ENCODE measurements at places on chromosomes 7 and 10.
A peak's percentile ranks its signal among the peaks of the same experiment; 100 is the strongest.

- no peak for DNase-seq
These were observed 3.6 kb upstream of the CDH23 start for GRCh38 chr10:71392791-71393781.

DNA sequence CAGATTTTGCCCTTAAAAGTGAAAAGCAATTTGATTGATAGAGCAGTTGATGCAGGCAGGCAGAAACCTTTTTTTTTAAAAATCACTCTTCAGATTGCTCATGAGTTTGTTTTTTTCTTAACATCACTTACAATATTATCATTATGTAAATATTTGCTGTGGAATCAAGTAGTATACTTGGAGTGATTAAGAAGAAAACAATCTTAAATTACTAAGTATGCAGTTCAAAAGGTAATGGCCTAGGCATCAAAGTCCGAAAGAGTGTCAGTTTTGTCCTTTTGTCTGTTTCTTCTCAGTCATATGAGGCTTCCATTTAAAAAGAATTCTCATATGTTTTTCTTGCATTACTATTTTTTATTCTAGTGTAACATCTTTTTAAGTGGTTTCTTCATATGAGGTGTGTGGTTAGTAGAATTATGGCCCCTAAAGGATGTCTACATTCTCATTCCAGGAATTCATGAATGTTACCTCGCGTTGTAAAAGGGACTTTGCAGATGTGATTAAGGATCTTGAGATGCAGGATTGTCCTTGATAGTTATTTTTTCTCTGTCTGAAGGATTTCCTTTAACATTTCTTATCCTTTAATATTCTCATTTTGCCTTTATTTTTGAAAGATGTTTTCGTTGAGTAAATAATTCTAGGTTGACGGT, 44.0 kb downstream of the BICC1 start:
- no peak for DNase-seq

DNA sequence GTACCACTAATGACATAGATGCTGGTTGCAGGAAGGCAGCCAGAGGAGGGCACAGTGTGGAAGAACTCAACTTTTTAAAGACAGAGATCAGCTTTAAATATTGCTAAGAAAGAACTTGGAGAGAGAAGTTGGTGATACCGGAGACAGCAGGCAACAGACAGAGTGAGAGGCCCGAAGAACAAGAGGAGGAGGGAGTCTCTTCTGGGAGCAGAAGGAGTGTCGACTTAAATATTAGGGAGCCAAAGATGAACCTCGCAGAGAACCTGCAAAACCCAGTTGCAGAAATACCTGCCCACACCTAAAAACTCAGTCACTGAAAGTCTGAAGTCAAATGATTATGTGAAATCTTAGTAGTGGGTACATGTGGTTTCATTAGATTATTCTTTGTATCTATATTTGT, 3.4 kb upstream of the WDR86 start:
- no peak for DNase-seq

DNA sequence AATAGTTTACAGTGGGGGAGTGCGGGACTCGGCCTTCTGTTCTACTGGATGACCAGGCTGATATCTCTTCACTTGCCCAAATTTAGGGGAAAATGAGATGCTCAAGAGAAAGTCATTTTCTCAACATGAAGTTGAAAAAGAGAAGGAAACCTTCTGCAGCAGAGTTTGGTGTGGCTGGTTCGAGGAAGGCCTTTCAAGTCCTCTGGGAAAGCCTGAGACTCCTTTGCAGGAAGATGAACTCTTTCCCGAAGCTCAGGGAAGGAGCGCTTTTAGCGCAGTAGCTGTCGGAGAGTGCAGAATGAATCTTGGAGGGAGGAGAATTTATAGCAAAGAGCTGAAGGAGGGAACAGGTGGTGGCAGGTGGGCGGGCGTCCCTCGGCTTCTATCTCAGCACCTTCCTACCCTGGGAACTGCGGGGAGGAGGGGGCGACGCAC, at the start of gene ATOH7:
Gene ATOH7, minus strand, starts transcription at position 297 of the 435 bp plus-strand sequence. CDS start 436 bp downstream, outside the sequence.
- no peak for DNase-seq

DNA sequence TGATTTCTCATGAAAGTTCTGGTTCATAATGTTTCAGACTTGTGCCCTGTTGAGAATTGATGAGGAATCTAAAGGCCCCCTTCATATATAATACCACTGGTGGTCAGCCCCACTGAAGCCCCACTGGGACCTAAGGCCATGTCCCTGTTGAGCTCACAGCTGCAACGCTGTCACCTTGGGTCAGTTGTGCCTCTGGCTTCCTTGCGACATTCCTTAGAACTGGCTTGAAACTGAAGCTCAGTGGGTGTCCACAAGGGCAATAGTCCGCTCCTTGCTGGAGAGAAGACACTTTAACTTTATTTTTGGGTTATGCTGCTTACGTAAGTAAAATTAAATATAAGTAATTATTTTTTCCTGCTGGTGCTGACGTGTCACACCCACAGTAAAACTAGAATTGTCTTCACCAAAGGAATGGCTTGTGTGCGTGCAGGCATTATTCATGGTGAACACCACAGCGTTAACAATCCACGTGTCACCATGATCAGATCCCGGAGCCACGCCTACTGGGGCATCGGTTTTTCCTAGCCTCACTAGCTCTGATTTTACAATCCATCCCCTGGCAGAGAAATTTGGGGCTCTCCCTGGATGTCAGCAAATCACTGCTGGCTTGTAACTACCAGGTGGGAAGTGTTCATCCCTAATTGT, 66.5 kb downstream of the BICC1 start:
- no peak for DNase-seq

DNA sequence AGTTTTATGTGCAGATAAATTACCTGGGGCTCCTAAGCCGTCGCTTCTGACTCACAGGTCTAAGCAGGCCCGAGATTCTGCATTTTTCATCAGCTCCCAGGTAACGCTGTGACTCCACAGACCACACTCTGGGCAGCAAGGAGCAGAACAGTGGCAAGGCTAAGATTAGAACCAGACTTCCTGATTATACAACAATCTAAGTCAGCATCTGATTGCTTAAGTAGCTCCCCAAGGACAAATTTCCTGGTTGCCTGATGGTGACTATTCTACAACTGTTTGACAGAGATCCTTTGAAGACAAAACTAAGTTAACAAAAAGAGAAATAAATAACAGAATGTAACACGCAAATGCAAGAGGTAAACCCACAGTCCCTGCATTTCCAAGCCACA, 69.0 kb downstream of the CREB3L2 start:
- DNase-seq, result no peak

DNA sequence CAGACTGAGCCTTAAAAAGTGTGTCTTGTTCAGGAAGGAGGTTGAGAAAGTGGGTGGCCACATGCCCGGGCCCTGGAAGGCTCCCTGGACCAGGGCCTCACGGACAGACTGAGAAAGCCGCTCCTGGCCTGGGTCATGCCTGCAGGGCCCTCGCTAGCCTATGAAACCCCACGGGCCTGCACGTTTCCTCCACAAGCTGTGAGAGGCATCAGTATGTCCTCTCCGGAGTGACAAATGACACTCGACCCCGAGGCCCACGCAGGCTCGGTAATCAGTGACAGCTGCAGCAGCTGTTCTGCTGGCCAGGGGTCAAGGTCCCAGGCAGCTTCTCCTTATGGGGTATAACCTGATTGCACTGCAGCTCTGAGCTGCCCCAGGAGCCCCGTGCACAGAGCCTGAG, 47.6 kb downstream of the ASB13 start:
- DNase-seq, result no peak

DNA sequence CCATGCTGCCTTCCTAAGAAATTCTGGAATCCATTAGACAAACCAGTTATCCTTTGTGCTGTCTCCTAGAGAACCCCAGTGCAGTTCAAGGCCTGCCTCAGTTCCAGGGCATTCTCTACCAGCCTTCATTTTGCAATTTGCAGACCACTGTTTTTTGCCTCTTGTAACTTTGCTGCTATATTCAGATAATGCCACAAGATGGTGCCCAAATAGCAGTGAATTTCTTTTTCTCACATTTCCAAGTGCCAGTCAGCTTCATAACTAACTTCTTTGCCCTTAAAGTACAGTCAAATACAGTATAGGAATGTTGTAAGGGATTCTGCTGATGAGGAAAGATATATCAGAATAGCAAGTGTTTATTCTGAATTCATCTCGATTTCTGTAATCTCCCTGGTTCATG, 25.2 kb downstream of the LOXL4 start:
- DNase-seq, result no peak

GRCh38 chr10:66746246-66746645, 179.6 kb upstream of the LRRTM3 start:
- DNase-seq, result no peak

GRCh38 chr10:59903871-59904270, 2.5 kb downstream of the CCDC6 start:
- no peak for DNase-seq

- DNase-seq, result no peak
These were observed 911 bp upstream of the HNRNPH3 start for GRCh38 chr10:68330852-68331454.

- no peak for DNase-seq
These were observed 108.5 kb upstream of the ANLN start for GRCh38 chr7:36280840-36281812.

- no peak for DNase-seq
These were observed 568.3 kb downstream of the INHBA start for GRCh38 chr7:41134300-41135255.

DNA sequence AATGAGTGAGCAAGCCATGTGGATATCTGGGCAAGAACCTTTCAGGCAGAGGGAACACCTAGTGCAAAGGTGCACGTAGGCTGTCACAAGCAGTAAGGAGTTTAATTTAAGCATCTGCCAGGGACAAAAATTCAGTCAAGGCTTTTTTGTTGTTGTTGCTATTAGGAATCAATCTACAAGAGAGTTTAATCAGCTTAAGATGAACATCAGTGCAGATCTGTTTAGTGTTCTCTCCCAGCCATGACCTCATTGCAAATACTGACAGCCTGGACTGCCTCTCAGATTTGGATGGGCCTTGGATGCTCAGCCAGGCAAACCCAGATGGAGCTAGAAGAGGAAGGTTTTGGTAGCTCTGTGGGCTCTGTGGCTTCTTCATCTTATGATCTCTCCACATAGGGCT, 3.3 kb upstream of the GLCCI1 start:
- no peak for DNase-seq

DNA sequence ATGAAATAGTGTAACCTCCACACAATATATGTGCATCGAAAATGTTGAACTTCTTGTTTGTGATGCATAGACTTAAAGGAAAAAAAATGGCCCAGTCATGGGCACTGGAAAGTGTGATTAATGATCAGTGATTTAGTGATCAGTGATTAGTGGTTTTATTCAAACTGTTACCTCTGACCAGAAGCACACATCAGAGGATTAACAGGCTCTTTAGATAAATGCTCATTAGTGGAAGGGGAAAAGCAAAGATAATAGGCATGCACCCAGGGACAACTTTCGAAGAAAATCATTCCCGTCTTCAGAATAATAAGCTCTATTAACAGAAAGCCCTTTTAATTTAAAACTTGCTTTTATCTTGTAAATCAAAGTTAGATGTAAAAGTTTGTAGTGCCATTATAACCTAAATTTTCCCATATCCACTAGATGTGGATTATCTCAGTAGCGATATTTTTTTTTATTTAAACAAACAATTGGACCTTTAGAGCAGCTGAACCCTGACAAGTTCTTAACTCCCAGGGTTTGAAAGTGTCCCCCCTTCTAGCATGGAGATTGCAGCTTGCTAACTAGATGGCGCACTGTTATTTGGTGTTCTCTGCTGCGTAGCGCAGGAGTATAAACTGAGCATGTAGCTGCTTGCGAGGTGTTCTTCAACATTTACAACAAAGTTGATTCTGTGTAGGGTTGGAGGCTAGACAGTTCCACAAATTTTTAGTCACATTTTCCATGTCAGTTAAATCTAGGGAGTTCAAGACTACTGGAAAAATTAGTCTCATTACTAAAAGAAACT, at the start of gene CREB5:
Gene CREB5, plus strand, starts transcription at position 643 of the 787 bp plus-strand sequence. CDS start 397 bp downstream, outside the sequence.
- no peak for DNase-seq

GRCh38 chr10:126063353-126063791, 167.0 kb downstream of the FANK1 start:
- DNase-seq, result peak; percentile 73

DNA sequence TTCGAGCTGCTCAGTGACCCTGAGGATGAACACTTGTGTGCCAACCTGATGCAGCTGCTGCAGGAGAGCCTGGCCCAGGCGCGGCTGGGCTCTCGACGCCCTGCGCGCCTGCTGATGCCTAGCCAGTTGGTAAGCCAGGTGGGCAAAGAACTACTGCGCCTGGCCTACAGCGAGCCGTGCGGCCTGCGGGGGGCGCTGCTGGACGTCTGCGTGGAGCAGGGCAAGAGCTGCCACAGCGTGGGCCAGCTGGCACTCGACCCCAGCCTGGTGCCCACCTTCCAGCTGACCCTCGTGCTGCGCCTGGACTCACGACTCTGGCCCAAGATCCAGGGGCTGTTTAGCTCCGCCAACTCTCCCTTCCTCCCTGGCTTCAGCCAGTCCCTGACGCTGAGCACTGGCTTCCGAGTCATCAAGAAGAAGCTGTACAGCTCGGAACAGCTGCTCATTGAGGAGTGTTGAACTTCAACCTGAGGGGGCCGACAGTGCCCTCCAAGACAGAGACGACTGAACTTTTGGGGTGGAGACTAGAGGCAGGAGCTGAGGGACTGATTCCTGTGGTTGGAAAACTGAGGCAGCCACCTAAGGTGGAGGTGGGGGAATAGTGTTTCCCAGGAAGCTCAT, 1.1 kb downstream of the DDIT4 start:
- DNase-seq, result no peak

- no peak for DNase-seq
These were observed 9.2 kb downstream of the NDUFA5 start for GRCh38 chr7:123548406-123548805.

GRCh38 chr10:19788075-19788686, 28.1 kb upstream of the PLXDC2 start:
- no peak for DNase-seq

- DNase-seq, result peak; percentile 91
These were observed 4.0 kb upstream of the IGF2BP3 start for GRCh38 chr7:23474094-23474828.

- no peak for DNase-seq
These were observed 11.2 kb upstream of the GRID1 start for GRCh38 chr10:86377797-86378146.

GRCh38 chr7:113936535-113936934, 17.7 kb upstream of the PPP1R3A start:
- DNase-seq, result no peak

DNA sequence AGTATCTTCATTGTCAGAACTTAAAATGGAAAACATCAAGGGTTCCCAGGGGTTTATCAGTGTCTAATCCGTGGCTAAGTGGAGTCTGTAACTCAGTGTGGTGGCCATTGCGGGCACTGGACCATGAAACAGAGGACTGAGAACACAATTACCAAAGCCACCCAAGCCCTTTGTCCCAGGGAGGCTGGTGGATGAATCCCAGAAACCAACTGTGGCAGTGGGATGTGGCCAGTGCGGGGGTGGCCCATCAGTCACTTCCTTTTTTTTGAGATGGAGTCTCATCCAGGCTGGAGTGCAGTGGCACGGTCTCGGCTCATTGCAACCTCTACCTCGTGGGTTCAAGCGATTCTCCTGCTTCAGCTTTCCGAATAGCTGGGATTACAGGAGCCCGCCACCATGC, 61.8 kb downstream of the TACC2 start:
- no peak for DNase-seq
